Activated CD8-positive, alpha-beta memory T cell treated with anti-CD3 and anti-CD28 coated beads for 1 hour (primary cell): ENCODE measurements at places on chromosomes 4 and X.

DNA sequence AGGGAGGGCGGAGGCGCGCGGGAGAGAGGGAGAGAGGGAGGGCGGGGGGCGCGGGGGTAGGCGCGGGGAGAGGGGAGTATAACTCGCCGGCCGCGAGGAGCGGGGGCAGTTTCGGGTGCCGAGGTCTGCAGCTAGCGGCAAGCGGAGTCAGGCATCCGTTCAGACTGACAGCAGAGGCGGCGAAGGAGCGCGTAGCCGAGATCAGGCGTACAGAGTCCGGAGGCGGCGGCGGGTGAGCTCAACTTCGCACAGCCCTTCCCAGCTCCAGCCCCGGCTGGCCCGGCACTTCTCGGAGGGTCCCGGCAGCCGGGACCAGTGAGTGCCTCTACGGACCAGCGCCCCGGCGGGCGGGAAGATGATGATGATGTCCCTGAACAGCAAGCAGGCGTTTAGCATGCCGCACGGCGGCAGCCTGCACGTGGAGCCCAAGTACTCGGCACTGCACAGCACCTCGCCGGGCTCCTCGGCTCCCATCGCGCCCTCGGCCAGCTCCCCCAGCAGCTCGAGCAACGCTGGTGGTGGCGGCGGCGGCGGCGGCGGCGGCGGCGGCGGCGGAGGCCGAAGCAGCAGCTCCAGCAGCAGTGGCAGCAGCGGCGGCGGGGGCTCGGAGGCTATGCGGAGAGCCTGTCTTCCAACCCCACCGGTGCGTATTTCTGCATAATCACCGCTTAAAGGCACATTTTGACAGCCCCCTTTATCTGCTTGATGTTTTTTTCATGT lies at the start of gene POU4F2:
Gene POU4F2, plus strand, starts transcription at position 108 of the 720 bp plus-strand sequence. Its CDS starts 248 bp downstream, at position 356.
- DNase-seq = no peak

DNA sequence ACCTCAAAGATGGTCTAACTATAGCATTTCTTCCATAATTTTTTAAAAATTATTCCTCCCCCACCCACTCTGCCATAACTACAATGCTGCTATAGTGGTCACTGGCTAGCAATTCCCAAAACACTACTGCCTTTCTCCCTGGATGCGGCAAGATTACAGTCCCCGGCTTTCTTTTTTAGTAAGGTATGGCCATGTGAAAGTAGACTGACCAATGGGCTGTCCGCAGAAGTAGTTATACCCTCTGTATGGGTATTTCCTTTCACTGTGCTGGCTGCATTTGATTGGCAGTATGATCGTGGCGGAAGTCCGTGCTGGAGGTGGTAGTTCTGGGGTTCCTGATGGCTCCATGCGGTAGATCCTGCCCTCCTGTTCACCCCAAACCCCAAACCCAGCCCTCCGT lies 166.0 kb downstream of the FBXO8 start:
- no peak for DNase-seq

DNA sequence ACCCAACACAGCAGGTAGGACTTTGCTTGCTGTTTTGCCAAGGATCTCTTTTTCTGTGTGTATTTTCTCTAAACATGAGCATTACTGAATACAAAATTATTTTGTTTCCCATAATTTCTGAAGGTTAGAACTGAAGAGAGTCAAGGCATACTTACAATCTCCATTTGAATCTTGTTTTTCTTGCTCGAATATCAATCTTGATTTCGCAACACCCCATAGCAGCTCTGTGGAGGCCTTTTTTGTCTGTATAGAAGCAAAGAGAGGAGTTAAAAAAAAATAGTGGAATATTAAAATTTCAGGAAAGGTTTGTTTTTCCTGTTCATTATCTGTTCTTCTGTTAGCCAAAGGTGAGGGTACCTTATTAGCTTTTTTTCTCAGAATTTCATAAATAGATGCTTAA lies 92.9 kb downstream of the TNIP2 start:
- no peak for DNase-seq

- no peak for DNase-seq
Measured at GRCh38 chr4:109238746-109239145, 63.7 kb downstream of the COL25A1 start.

GRCh38 chrX:44580466-44580865 lies 37.8 kb upstream of the FUNDC1 start:
- DNase-seq = no peak

- no peak for DNase-seq
Measured at GRCh38 chr4:74056858-74057562, 18.5 kb upstream of the CXCL3 start.

- DNase-seq = no peak
Measured at GRCh38 chr4:2340272-2341061, 78.0 kb downstream of the ZFYVE28 start.

DNA sequence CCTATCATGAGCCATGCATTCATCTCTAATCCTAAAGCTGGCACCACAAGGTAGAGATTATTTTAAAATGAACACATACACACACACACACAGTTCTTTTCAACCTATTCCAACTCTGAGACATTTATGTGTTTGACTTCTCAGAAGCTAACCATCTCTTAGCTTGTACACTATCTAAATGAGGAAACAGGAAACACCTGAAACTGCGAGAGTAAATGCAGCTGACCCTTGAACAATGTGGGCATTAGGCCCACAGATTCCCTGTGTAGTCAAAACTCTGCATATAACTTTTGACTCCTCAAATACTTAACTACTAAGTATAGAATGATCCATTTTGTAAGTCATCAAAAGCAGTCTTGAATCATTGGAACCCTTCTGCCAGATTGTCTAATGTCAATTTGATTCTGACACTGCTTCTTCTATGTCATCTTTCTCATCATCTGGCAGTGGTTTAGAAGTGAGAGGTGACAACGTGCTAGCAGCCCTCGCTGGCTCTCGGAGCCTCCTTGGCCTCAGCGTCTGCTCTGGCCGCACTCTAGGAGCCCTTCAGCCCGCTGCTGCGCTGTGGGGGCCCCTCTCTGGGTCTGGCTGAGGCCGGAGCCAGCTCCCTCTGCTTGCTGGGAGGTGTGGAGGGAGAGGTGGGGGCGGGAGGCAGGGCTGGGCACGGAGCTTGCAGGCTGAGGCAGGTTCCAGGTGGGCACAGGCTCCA lies 21.4 kb upstream of the IL15 start:
- no peak for DNase-seq
